ENCODE measurements at places on chromosomes 16 and 17.

DNA sequence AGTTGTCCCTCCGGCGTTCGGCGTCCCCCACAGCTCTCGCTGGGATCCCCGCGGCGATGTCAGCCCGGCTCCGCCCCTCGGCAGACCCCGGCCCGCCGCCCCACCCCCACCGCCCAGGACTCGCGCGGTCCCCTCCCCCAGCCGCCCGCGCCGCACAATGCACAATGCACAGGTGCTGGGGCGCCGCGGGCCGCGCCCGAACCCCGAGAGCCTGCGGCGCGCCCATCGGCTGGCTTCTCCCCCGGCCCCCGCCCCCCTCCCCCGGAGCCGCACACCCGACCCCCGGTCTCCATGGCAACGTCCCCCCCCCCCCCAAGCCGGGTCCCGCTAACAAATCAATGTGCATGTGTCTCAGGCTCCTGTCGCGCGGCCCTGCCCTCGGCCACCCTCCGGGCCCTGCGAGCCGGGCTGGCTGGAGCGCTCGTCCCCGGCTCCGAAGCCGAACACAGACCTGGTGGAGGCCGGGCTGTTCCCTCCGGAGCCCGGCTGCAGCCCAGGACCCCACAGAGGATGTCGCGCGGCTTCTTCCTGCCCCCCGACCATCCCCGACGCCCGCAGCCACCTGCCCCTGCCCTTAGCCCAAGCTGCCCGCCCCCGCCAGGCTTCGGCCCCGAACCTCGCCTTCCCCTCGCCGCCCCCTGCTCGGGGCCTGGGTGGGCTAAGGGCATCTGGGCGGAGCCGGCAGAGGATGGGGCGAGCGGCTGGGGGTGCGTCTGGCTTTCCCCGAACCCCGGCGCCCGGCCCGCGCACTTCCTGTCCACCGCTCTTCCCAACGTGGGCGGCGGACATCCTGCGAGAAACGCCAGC lies 818 bp upstream of the CBX8 start:
- no peak for DNase-seq

- DNase-seq, result no peak
Observed at GRCh38 chr16:85372627-85373372, 240.3 kb upstream of the GSE1 start.

GRCh38 chr16:81647527-81647926 lies 131.6 kb upstream of the PLCG2 start:
- DNase-seq, result no peak

- DNase-seq, result no peak
Observed at GRCh38 chr16:84312783-84313382, 18.2 kb downstream of the WFDC1 start.

- DNase-seq, result no peak
Observed at GRCh38 chr17:79183293-79184158, 108.9 kb downstream of the ENGASE start.

GRCh38 chr17:83037084-83037873 lies 42.1 kb upstream of the METRNL start:
- no peak for DNase-seq

DNA sequence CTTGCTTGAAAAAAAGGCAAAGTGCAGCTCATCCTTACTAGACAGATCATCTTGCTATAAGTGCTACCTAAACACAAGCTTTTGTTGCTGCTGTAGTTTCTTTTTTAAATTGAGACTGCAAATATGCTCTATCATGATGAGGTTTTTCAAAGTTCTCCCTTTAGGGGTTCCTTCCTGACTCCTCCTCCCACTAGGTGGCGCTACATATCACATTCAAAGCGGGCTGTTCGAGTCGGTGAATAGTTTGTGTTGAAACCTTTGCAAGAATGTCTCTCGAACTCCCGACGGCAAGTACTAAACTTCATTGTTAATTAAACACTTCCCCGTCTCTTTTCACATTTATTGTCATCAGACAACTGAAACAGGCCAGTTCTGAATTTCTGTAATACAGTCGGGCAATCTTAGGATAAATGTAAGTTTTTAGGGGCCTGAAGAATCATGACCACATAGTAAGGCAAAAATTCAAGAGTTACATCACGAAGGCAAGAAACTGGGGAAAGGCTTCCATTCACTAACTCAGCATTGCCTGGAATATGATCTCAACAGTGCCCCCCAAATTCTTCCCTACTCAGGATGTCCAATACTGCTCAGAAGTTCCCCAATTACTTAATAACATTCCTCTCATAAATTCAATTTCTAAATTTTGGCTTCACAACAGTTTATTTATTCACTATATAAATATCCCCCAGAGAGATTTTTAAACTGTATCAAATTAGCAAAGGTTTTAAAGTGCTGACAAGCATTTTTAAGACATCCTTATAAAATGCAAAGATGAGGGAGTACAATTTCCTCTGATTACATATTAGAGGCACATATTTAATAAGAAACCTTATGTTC lies 6.7 kb downstream of the HS3ST3A1 start:
- DNase-seq, result no peak

Data from cerebellar nuclear complex (tissue), 1 donor.